NCI-H2107 (cell line): ENCODE measurements at places on chromosomes 11 and 22.

GRCh38 chr11:125955856-125956255 is 10.0 kb downstream of the VSIG10L2 start:
- no peak for DNase-seq

GRCh38 chr22:43988116-43988820 is 33.0 kb downstream of the SAMM50 start:
- no peak for DNase-seq

GRCh38 chr11:111408789-111409727 is 30.0 kb upstream of the POU2AF1 start:
- DNase-seq: no peak

DNA sequence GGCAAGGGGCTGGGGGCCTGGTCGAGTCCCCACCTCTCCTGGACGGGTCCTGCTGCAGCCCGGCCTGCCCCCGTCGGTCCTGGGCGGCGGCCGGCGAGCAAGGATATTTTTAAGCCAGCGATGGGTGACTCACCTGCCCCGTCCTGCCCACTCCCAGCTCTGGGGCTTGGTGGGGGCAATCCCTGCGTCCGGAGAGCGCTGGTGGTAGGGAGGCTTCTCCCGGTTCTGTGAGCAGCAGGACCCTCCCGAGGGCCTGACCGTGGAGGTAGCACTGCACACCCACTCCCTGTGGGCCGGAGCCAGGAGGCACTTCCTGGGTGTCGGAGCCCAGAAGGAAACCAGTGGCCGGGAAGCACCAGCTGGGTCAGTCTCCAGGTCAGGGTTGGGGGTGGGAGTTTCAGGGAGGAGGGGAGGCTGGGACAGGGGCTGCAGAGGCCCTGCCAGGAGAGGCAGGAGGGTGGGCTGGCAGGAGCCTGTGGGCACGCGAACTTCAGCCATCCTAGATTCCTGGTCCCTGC is 467 bp downstream of the EPS8L2 start:
- DNase-seq: no peak

- DNase-seq: no peak
Observed at GRCh38 chr11:18313965-18314763, 7.8 kb downstream of the HPS5 start.

- DNase-seq: no peak
Observed at GRCh38 chr11:13235895-13236294, 41.7 kb upstream of the BMAL1 start.

GRCh38 chr11:65329478-65329877 is 4.2 kb upstream of the DPF2 start:
- DNase-seq: no peak

- DNase-seq: no peak
Observed at GRCh38 chr22:42320443-42321416, 50.3 kb upstream of the TCF20 start.

- no peak for DNase-seq
Observed at GRCh38 chr11:1608363-1608762, at the start of gene KRTAP5-3. Gene KRTAP5-3, minus strand, starts transcription at chr11:1608463. Its CDS starts 78 bp downstream, at chr11:1608385.

GRCh38 chr11:57315491-57315890 is 9.3 kb downstream of the TNKS1BP1 start:
- no peak for DNase-seq

DNA sequence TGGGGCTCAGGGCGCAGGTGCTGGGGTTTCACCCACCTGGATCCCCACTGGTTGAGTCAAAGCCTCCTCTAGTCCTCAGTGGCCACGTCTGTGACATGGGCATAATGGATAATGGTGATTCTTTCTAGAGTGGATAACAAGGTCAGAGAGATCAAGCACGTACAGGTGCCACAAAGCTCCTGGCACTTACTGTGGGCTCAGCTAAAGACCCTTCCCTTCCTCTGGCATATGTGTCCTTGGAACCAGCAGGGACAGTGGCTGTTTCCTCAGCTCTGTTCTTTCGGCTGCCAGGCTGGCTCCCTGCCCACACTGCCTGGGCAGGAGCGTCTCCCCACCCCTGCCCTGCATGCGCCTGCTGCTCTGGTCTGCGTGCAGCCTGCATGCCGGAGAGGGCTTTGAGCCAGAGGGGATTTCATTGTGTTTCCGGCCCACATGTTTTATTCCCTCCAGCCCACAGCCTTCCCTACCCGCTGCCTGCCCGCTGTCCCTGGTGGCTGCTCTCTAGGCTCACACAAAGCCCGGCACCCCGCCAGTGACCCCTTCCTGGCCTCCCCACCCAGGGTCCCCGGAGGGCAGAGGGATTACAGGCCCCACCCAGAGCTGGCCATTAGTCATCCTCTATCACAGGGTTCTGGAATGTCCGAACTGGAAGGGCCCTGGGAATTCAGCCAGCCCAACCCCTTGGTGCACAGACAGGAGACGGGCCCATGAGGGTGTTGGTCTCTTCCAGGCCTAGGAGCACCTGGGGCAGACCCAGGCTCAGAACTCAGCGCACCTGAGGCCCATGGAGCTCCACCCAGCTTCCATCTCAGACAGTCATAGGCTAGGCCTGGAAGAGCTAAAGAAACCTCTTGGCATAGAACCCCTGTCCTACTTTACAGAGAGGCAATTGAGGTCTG is 55.3 kb upstream of the GCAT start:
- DNase-seq: no peak

GRCh38 chr11:44973632-44974401 is 23.1 kb upstream of the TP53I11 start:
- DNase-seq: no peak

DNA sequence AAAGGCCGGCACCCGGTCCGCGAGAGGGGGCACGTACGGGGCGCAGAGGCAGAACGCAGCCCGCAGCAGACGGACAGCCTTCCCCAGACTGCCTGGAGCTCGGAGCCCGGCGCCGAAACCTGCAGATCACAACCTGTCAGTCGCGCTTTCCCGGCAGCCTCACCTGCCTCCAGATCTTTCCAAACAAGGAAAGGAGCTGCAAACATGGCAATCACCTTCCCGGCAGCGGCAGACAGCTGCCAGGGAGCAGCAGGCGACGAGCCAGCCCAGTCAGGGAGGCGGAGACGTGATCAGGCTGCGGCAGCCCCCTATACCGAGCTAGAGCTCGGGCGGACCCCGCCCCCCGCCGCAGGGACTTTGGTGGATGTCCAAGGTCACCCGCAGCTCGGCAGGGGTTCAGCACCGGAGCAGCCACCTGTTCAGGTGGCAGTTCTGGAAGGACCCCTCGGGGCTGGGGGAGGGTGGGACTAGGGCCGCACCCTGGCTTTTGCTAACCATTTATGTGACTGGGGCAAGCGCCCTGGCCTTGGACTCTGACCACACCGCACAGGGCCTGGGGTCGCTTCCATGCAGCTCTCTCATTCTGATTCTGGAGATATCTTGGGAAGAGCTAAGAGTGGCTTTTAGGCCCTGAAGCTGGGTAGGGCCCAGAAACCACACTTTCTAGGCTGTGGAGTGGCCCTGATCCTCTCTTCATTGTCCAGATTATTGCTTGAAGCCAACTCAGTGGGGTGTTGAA is 143.8 kb downstream of the NECTIN1 start:
- DNase-seq: no peak

- DNase-seq: no peak
Observed at GRCh38 chr11:1447845-1448825, 38.4 kb downstream of the MOB2 start.

DNA sequence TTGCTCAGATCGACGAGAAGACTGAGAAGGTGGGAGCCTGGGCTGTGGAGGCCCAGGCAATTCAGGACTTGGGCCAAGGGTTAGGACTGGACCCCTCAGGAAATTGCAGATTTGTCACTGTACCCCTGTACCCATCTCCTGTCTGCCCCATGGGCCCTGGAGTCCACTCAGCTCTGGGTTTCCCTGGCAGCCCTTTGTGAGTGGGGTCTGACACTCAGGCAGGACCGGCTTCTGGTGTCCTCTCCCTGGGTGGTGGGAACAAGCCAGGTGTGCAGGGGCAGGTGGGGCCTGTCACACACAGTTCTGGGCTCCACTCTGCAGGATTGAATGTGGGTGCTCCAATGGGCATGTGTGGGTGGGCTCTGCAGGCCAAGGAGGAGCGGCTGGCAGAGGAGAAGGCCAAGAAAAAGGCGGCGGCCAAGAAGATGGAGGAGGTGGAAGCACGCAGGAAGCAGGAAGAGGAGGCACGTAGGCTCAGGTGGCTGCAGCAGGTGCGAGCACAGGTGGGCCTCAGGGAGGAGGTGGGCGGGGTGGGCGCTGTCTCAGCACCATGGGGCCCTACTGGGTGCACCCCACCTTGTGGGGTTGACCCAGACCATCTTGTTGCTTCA is 21.6 kb downstream of the INCENP start:
- DNase-seq: no peak

DNA sequence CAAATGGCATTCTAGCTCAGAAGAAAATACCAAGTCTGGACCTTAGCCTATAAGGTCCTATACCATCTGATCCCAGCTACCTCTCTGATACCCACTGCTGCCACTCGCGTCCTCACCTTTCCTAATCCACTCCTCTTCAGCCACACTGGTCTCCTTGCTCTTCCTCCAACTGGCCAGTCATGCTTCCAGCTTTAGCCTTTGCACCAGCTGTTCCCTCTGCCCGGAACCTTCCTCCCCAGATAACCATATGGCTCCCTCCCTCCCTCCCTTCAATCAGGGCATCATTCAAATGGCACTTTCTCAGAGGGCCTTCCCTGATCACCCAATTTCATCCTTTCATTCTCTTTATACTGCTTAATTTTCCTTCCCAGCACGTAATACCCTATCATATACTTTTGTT is 67.9 kb downstream of the KCNC1 start:
- no peak for DNase-seq

DNA sequence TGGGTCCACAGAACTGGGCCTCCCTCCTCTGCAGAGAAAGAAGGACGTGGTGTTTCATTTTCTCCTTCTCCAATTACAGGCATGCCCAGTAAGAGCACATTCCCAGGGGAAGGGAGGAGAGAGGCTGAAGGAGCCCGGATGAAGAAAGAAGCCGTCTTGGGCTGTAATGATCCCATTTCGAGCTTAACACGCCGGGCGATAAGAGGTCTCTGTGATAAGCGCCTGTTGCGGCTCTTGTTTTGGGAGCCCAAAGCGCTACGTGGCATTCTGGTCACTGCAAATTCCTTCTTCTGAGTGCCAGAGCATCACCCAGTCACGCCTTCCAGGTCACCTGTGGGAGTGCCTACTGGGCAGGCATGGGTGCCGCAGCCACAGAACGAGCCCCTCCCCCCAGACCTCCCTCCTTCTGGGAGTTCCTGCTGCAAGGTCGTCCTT is 57.5 kb downstream of the ANO1 start:
- peak; percentile 79 for DNase-seq

- no peak for DNase-seq
Observed at GRCh38 chr11:61718621-61719302, 33.7 kb upstream of the MYRF start.

DNA sequence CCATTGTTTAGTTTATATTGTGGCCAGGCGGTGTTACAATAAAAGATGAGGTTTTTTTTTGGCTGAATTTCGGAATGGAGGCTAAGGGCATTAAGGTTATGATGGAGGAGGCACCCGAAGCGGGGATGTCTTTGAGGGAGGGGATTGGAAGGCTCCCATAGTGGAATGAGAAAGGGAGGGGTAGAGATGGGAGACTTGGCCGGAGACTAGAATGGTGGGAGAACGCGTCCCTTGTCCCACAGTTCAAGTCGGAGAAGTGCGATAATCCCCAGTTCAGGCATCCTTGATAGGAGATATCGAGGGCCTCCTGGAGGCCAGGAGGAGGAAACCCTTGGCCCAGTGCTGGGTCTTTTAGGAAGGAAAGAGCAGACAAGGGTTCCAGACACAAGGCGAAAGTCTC is 21.6 kb downstream of the ZNF195 start:
- no peak for DNase-seq

- no peak for DNase-seq
Observed at GRCh38 chr11:67010296-67010905, 12.5 kb upstream of the SYT12 start.

DNA sequence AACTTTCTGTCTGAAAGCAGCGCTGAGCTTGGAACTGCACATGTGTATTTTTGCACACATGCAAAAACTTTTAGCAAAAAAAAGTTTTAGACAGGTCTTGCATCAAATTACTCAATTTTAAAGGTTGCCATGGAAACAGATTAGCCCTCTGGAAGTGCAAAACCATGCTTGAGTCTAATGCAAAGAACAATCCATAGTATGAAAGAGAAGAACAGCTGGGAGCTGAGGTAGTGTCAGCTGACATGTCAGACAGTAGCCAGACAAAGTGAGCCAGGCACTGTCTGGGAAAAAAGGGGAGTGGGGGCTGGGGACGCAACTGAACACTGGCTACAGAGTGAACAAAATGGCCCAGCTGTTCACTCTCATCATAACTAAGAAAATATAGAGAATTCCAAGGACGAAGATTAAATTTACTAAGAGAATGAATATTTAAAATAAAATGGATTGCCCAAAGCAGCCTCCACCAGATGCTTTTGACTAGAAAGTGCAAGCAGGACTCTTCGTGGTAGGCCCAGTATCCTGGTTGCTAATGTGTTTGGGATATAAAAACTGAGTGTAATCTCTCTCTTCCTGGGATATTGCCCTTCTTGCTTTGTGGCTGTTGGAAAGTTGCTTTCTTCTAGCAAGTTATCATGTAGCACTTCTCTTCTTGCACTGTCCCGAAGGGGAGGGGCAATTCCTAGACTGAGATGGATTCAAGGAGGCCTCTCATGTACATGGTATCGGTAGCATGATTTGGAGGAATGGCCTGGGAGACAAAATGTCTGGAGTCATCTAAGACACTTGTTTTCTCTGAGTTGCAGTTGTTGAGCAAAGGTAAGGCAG is 434.1 kb upstream of the FAT3 start:
- no peak for DNase-seq

- no peak for DNase-seq
Observed at GRCh38 chr11:96141626-96142025, 201.4 kb downstream of the MAML2 start.

DNA sequence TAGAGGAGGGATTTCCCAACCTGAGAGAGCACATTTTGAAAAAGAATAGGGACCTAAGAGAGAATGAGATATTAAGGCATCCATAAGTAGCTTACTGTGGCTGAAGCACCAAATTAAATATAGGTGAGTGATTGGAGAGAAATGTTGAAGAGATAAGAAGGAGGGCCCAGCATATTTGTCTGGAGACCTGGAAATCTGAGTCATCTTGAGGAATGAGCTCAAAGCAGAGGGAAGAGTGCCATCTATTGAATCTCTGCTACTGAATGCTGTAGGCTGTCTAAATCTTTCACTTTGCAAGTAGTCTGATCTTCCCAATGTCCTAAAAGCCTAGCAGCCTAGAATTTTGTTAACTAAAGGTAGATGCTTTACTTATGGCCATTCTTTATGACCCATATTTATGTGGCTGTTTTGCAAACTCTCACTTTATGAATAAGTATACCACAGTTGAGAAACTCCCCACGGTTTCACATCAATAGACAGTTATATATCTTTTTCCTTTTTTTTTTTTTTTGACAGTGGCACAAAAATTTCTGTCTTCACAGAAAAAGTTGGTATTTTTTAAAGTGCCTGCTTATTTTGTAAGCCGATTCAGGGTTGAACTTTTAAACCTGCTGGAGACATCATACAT is 2093.5 kb downstream of the LRRC4C start:
- no peak for DNase-seq

DNA sequence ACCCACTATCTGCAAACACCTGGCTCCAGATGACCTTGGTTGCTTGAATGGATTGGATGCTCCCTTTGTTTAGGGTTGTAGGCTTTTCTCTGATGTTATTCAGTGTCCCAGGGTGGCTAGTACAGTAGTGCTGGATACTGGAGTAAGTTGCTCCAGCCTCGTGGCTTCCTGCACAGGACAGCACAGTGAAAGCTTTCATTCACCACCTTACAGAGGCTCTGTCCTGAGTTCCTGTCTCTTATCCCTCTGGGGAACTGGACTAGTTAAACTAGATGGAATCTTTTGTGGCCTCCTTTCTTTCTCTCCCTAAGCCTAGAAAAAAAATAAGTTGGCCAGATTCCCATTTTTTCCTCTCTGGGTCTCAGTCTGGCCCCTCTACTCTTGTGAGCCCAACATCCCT is 42.6 kb downstream of the MRPL48 start:
- no peak for DNase-seq
